Activated T-helper 1 cell treated with Interleukin-2 at 50 U/mL for 16 hours (primary cell): ENCODE measurements at places on chromosomes 12 and 14.

DNA sequence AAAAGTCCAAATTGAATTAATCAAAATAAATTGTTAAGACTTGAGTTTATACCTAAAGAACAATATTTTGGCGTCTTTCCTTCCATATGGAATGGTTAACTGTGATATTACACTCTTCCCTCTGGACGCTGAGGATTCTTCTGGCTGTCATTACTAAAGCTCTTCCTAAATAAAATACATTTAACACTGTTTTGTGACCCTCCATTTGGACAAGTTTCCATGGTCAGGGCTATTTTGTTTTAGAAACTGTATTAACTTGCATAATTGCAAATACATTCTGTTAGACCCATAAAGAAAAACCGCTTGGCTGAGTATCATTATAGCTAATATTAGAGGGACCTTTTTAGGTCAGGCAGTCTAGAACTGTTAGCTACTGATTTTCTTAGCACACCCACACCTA is 87.4 kb downstream of the NAV3 start:
- no peak for DNase-seq

GRCh38 chr12:117134059-117134458 is 34.8 kb upstream of the TESC start:
- DNase-seq, result peak; percentile 15

GRCh38 chr14:58746261-58746660 is 108.5 kb downstream of the DACT1 start:
- no peak for DNase-seq

DNA sequence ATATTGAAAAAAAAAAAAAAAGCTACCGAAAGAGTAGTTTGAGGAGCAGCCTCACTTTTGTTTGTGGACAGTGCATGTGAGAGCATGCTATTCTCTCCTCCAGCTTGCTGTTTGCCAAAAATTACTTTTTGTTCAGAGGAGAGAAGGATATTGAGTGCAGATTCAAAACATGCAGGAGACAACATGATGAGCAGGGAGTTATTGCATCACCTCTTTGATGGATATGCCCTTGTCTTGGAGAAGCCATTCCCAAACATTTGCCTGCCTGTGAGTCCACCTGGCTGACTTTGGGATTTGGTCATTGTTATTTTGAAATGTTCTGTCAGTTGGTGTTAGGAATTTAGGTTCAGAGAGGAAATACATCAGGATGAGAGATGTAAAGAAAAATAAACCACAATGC is 2.4 kb downstream of the C12orf75 start:
- no peak for DNase-seq

DNA sequence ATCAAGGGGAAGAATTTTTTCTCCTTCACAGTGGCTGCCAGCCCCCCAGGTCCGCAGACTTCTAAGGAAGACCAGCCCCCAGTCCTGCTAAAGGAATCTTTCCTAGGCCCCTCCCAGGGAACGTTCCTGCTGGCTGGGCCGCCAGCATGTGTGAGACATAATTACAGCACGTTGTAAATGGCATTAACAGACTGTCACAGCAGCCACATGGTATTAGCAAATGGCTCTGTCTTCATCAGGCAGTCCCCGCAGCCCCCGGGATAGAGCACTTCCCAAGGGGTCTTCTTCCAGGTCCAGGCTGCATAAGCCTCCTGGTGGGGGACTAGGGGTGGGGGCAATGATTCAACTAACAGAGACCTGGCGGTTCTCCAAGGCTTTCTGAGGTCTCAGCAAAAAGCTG is 34.9 kb upstream of the FAM222A start:
- no peak for DNase-seq

DNA sequence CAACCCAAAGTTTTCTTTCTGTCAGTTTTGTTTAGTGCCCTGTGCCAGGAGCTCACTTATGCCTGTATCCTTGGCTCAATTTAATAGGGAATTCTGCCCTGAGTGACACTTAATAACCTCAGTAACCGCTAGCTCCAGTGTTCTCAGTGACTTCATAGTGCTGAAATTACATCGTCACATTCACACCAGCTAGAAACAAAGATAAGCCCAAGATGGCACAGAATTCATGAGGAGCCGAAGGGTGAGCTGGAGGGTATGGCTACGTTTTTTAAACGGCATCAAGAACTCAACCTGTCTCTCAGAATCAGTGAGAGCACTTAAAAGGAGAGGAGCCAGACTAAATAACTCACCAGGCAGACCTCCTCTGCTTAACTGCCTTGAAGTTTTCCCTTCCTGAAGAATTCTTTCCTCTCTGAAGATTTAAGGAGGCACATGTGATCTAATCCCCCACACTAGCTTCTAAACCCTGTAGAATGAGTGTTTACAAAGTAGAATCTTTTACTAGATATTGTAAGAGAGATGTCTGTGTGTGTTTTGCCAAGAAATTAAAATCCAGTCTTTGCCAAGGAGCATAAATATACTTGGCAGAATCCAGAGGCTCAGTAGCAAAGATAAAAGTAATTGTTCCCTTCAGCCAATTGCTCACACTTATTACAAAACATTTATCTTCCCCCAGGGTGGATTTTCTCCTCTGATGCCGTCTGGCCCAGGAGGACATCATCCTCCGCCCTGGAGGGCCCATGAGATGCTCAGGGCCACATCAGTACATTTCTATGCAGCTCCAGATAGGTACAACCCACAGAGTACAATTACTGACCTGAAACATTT is 37.3 kb downstream of the PTGER2 start:
- no peak for DNase-seq

DNA sequence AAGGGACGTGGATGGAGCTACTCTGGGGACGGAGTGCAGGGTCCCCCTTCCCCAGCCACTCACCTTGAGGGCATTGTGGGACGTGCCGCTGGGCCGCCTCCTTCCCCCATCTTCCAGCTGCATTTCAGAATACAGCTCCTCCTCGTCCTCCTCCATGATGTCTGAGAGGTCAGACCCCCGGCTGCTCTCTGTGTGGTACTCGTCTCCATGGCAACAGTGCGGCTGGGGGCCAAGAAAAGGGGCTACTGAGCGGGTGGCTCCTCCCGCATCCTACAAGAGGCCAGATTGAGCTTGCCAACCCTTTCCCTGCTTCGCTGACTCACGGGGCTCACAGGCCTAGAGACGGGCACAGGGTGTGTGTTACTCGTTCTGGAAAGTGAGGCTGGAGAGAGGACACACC is 90.4 kb downstream of the PIWIL1 start:
- no peak for DNase-seq
